ENCODE measurements at places on chromosomes 5 and 9.

DNA sequence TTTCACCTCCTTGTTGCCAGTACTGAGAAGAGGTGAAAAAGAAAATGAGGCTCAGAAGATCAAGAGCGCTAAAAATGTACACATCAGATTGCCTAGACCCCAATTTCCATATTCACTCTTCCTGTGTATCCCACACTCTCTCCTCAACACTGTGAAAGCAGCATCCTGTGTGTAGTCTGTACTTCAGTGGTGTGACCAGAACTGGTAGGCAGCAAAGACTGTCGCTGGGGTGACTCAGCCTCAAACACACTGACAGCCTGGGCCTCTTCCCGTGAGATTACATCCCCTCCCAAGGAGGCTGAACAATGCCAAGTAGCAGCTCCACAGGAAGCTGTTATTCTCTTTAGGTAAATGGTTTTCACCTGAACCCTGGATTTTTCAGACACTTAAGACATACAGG, 135.5 kb downstream of the CCDC192 start:
- no peak for DNase-seq

DNA sequence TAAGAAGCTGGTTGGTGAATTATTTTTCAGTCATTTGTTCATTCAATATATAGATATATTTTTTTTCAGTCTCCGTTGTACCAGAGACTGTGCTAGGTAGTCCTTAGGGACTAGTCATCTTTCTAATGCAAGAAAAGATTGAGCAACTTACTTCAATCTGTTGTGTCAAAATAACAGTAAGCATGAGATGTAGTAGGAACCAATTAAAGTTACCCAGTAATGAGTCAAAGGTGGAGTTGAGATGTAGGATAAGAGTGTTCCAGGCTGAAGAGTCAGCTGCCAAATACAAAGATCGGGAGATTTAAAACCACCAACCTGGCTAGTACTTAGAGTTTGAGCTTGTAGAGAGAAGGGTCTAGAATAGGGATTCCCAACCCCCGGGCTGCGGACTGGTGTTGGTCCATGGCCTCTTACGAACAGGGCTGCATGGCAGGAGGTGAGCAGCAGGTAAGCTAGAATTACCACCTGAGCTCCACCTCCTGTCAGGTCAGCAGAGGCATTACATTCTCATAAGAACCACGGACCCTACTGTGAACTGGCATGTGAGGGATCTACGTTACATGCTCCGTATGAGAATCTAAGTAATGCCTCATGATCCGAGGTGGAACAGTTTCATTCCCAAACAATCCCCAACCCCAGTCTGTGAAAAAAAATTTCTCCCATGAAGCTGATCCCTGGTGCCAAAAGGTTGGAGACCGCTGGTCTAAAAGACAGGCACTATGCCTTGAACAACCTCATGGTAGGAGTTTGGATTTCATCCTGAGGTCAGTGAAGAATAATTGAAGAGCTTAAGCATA, 1241.5 kb upstream of the WWC1 start:
- no peak for DNase-seq

DNA sequence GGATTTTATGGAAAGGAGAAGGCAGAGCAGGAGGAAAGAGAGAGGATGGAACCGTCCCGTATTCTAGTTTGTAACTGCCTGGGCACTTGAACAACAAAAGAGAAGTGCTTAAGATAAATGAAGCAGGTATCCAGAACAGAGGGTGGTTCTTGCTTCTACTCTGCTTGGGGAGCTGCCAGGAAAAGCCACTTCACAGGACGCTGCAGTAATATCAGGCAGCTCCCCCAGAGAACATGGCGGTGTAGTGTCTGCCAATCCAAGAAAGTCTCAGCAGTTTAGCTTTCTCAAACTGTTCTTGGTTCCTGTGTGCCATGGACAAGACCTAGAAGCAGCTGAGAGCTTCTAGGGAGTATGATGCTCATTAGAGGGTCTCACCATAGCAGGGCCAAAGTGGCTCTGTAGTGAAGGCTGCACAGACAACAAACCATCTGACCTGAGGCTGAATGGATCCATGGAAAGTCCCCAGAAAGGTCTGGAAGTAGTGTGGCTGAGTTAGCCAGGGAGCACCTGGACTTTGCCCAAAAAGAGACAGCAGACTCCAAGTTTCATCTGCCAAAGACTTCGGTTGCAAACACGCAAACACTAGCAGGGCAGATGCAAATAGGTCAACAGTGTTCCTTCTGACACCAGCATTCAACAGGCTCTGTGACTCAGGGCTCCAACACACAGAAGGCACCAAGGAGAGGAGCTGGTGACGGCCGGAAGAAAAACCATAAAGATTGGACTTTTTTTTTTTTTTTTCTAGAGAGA, 72.2 kb upstream of the TNFSF8 start:
- DNase-seq = no peak

GRCh38 chr9:110571801-110572483, 7.6 kb downstream of the SVEP1 start:
- DNase-seq = no peak

DNA sequence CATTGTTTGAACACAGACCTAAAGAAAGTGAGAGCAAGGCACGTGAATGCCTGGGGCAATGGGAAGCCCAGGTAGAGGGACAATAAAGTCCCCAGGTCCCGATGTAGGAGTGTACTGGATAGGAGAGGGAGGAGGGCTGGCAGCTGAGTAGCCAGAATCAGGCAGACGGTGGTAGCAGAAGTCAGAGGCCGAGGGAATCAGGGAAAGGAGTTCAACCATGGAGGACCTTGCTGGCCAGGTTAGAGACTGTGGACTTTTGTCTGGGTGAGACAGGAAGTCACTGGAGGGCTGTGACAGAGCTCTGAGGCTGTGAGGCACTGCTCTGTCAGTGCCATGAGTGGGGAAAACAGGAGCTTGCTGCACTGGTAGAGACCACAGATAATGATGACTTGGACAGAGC, 248.2 kb downstream of the EFNA5 start:
- DNase-seq = no peak

GRCh38 chr5:90472783-90473395, 1.7 kb downstream of the MBLAC2 start:
- no peak for DNase-seq

Data from stimulated activated CD4-positive, alpha-beta T cell treated with anti-CD3 and anti-CD28 coated beads, Interleukin-4, amount 100 ng/mL, for 4 hours (primary cell).